ENCODE measurements at places on chromosomes 1 and 21.

GRCh38 chr1:118815909-118816308 lies 172.2 kb downstream of the TBX15 start:
- DNase-seq: no peak

DNA sequence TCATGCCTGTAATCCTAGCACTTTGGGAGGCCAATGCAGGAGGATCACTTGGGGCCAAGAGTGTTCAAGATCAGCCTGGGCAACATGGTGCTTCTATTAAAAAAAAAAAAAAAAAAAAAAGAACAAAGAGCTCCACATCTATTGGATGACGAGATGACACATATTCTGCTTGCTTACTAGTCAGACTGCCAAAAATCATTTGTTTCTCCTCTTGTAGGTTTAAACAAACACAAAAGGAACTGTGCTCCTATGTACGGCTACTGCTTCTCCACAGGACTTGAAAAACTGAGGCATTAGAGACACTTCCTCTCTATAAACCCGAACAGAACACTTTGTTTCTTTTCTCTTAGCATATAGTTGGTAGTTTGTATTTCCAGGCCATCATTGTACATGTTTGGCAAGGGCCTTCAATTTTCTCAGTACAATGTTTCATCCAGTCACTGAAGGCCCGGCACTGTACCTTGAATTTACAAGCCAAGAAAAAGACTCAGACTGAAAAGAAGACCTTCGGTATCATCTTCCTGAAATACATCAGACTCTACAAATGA lies 6.0 kb downstream of the TRIT1 start:
- no peak for DNase-seq

- no peak for DNase-seq
These were observed 75.0 kb downstream of the MRPS6 start for GRCh38 chr21:34148419-34148804.

- no peak for DNase-seq
These were observed 27.3 kb upstream of the EPHA2 start for GRCh38 chr1:16183179-16183578.

DNA sequence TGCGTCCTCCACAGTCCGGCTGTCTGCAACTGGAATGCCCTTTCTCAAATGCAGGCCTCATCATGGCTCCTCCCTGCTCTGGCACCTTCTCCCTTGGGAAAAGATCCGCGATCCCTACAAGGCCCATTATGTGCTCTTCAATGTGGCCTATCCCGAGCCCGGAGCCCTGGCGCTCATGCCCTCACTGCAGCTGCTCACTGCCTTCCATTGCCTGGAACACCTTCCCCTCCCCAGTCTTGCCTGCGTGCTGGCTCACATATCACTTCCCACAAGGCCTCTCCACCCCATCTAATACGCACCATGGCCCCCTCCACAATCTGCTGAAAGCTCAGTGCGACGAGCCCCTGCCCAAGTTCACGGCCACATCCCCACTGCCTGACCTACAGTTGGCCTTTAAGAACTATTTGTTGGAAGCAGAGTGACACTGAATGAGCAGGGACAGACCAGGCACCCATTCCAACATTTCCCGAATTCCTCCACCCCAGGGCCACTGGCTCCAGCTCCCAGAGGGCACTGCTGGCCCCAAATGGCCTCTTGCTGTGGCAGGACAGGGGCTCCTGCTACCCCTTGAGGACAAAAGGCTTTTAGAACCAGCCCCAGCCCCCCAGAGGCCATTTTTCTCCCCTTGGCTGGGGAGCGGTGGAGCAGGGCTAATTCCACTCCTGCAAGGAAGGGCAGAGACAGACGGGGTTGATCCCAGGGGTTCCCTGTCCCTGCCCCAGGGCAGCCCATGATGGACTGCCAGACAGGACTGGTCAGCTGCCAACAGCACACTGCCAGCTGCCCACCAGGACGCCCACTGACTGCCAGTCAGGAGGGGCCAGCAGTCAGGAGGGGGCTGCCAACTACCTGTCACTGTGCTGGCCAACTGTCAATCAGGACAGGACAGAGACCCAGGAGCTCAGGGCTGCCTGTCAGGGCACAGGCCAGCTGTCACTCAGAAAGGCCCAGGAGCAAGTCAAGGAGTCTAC lies 64.8 kb downstream of the DHRS3 start:
- no peak for DNase-seq

- peak; percentile 29 for DNase-seq
These were observed 19.7 kb upstream of the LMX1A start for GRCh38 chr1:165376041-165376810.

DNA sequence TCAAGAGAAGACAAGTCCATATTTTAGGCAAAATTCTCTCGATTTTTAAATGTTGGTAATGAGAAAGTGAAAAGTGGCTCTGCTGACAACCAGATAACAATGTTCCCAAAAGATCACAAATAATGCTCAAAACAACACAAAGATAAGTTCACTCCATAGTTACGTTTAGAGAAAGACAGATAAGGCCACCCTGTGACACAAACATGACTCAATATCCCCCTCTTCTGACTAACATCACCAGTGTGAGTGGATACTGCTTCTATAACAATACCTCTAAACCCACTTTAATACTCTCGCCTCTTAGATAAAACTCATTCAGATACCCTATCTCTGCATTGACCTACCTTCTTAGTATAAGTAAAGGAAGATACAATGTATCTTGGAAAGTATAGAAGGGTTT lies 51.2 kb upstream of the RGS7 start:
- no peak for DNase-seq

- no peak for DNase-seq
These were observed 2.4 kb upstream of the SLC19A1 start for GRCh38 chr21:45544449-45545235.

- no peak for DNase-seq
These were observed 79.1 kb downstream of the CDC7 start for GRCh38 chr1:91579658-91580228.

GRCh38 chr1:159206110-159206509 lies 1.4 kb downstream of the ACKR1 start:
- no peak for DNase-seq

DNA sequence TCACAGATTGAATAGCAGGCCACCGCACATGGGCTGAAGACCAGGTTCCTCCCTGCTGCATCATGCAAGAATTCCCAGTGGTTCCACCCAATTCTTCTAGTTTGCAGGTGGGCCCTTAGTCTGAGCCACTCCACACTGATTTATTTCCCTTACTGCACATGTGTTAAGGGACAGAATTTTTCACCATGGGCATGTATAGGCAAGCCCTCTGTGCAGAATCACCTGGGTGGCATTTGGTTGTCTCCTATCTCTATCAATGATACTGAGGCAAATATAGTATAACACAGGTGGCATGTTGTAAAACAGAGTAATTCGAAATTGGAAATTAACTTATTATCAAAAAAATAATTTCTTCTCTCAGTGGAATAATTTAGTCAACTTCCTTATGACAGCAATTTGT lies 1892.4 kb downstream of the NCAM2 start:
- no peak for DNase-seq

DNA sequence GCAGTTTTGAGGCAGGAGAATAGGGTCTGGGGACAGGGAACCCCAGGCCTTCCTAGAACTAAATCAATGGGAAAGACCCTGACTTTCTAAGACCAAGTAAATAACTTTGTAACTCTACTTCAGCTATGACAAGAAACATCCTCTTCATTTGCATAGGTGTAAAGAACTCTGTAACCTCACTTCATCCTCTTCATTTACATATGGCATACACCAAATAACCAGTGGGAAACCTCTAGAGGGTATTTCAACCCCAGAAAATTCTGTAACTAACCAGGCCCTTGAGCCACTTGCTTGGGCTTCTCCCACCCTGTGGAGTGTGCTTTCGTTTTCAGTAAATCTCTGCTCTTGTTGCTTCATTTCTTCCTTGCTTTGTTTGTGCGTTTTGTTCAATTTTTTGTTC lies 495.6 kb downstream of the SIPA1L2 start:
- no peak for DNase-seq

DNA sequence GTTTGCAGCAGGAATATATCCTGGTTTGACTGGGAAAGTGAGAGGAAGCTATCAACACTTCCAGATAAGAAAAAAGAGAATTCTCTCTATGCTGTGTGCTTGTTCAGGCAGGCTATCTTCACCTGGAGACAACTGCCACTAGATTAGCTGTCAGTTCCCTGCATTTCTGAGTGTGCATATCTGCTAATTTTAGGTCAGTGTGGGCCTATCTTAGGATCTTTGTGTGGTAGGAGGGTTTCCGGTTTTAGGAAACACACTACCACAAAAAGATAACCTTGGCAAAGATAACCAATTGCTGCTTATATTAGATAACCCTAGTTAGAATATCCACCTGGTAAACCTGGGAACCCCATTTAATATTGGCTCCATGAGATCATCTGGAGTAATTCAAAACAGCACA lies 22.5 kb upstream of the GBP5 start:
- DNase-seq: no peak

- DNase-seq: no peak
These were observed 108.7 kb downstream of the USH2A start for GRCh38 chr1:216314379-216315095.

- DNase-seq: no peak
These were observed 86.4 kb upstream of the C1orf21 start for GRCh38 chr1:184300446-184300845.

DNA sequence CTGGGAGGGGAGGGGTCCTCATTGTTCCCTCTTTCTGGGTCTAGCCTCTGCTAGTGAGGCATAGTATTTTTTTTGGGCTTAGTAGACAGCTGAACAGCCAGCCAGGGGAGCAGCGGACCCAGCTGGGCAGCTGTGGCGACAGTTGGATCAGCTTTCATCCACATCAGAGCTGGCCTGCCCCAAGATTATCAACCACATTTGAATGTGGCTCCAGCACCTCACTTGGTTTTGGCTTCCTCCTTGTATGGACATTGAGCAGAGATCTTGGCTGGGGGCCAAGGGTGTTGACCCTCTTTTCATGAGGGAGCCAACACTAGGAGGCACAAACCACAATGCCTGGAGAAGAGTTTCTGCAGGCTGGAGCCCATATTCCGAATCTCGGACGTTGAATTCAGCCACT lies 25.0 kb downstream of the WNT4 start:
- DNase-seq: no peak

DNA sequence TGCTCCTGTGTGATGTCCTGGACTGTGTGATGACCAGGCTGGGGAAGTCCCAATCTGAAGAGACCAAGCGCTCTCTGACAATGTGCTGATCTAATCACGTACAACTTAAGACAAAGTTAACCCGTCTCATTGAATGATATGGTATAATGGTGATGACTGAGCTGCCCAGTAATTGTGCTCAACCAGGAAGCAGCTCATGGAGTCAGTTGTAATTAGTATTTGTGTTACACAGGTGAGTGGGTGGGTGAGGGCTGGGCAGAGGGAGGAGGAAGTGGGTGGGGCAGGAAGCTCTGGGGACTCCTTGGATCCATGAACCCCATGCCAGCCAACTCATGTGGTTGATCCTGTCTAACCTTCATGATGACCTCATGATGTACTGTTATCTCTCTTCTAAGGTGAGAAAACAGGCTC lies 8.7 kb upstream of the ECE1 start:
- DNase-seq: no peak

GRCh38 chr1:169120066-169120465 lies 13.6 kb downstream of the ATP1B1 start:
- no peak for DNase-seq

GRCh38 chr1:145961109-145961424 lies 3.2 kb upstream of the LIX1L start:
- DNase-seq: no peak

GRCh38 chr1:151720554-151720953 lies 768 bp upstream of the RIIAD1 start:
- no peak for DNase-seq

DNA sequence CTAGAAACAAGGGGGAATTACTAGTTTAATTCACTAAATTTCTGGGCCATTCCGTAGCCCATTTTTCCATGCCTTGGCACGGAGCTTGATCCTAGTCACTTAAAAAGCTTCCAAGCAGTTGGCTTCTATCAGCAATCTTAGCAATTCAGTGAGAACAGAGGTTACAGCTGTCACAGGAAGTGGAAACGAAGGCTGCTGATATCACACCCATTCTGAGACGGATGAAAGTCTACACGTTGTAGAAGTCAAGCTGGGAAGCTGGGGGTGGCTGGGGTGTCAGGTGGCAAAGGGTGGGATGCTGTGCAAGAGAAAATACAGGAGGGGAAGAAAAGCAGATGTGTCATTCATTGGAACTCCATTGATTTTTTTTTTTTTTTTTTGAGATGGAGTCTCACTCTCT lies 11.8 kb upstream of the STMN1 start:
- DNase-seq: no peak

GRCh38 chr1:234520908-234521817 lies 42.2 kb upstream of the TARBP1 start:
- DNase-seq: no peak

- DNase-seq: no peak
These were observed 40.6 kb upstream of the ATP1A1 start for GRCh38 chr1:116332451-116332850.

DNA sequence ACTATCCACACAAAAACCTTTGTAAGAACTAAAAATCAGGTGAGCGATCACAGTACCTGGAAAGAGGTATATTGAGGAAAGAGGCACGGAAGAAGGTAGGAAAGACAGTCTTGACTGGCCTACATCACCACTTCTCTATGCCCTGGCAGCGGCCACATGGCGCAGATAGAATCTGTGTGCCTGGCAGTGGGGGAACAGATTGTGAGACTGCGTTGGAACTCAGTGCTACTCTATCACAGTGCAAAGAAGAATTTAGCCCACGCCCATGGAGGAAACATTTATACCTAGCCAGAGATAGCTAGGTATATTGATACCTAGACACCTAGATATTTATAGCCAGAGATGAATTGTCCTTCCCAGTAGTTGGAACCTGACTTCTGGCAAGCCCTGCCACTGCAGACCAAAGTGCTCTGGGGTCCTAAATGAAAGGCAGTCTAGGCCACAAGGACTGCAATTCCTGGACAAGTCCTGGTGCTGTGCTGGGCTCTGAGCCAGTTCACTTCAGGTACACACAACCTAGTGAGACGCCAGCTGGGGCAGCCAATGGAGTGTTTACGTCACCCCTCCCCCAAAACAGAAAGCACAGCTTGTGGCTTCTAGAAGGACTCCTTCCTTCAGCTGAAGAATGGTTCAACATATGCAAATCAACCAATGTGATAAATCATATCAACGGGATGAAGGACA lies 51.9 kb downstream of the DHX9 start:
- no peak for DNase-seq

DNA sequence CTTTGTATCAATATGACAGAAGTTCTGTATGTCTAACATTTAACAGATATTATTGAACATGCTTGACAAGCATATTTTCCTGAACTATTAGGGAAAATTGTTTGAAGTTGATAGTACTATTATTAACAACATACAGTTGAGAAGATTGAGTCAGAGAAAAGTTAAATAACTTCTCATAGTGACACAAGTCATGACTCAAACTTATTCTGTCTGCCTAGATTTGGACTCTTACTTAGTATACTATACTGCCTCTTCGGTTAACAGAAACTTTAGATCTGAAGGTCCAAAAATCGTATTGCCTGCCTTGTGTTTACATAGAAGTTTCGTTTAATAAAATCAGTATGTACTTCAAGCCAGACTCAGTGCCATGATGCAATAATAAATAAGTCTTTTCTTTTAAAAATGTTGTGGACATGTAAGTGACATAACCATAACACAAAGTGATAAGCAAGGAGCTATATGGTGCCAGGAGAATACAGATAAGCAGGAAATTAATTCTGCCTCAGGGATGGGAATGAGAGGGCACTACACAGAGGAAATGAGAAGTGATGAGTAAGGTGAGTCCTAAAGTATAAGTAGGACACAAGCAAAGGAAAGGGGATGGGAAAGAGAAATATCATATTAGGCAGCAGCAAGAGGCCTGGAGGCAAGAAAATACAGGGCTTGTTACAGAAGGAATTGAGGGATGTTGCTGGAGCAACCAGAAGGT lies 48.1 kb downstream of the LHX9 start:
- DNase-seq: no peak
